Left forelimb (tissue), 1 donor: ENCODE measurements at places on chromosomes 5 and 9.

DNA sequence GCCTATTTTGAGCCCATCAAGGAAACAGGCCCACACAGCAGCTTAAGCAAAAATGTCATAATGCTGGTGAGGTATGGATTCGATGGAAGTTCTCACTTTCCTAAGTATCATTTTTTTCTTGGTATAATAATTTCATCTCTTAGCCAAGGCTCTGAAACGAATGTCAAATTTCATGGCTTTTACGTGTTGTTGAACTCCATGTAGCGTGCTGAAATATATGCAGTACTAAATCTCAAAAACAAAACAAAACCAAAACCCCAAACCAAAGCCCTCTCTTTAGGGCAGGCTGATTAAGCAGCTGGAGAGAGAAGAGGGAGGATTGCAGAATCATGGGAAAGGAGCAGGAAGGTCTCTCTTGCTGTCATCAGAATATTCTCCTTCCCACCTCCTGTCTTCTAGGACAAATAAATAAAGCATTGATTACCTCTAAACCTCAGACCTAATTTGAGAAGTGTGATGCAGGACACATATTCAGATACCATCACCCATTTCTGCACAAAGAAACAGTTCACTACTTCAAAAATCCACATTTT, 58.3 kb downstream of the TMEM174 start:
- no peak for DNase-seq

DNA sequence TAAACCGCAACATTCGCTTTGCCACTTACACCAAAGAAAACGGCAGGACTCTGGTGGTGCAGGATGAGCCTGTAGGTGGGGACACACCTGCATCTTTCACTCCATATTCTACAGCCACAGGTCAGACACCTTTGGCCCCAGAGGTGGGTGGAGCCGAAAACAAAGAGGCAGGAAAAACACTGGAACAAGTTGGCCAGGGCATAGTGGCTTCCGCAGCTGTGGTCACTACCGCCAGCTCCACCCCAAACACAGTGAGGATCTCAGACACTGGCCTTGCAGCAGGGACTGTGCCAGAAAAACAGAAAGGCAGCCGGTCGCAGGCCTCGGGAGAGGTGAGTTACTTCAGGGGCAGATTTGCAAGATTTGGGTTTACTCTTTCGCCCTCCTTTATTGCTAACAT, 33.8 kb downstream of the KDM3B start:
- DNase-seq = no peak

- no peak for DNase-seq
These were observed 629.3 kb upstream of the RGMB start for GRCh38 chr5:98144116-98144515.

GRCh38 chr5:87307796-87308423, 40.2 kb downstream of the RASA1 start:
- DNase-seq = no peak

DNA sequence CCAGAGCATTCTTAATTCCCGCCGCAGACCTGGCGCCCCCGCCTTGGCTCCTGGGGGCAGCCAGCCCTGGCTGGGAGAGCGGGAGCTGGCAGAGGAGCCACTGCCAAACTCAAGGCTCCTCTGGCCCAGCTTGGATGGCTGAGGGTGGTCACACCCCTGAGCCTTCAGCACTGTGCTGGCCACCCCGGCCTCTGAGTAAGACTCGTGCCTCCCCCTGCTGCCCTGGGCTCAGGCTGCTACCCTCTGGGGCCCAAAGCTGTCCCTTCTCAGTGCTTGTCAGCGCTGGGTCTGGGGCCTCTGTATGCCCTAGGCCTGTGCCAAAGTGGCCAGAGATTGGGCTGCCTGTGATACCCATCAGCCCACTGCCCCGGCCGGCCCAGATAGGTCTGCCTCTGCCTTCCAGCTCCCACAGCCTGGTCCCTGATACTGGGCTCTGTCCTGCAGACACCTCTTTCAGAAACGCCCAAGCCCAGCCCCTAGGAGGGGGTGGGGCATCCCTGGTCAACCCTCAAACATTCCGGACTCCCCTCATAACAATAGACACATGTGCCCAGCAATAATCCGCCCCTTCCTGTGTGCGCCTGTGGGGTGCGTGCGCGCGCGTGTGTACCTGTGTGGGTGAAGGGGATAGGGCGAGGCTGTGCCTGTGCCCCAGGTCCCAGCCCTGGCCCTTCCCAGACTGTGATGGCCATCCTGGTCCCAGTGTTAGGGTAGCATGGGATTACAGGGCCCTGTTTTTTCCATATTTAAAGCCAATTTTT, 4.4 kb upstream of the PRR7 start:
- no peak for DNase-seq

DNA sequence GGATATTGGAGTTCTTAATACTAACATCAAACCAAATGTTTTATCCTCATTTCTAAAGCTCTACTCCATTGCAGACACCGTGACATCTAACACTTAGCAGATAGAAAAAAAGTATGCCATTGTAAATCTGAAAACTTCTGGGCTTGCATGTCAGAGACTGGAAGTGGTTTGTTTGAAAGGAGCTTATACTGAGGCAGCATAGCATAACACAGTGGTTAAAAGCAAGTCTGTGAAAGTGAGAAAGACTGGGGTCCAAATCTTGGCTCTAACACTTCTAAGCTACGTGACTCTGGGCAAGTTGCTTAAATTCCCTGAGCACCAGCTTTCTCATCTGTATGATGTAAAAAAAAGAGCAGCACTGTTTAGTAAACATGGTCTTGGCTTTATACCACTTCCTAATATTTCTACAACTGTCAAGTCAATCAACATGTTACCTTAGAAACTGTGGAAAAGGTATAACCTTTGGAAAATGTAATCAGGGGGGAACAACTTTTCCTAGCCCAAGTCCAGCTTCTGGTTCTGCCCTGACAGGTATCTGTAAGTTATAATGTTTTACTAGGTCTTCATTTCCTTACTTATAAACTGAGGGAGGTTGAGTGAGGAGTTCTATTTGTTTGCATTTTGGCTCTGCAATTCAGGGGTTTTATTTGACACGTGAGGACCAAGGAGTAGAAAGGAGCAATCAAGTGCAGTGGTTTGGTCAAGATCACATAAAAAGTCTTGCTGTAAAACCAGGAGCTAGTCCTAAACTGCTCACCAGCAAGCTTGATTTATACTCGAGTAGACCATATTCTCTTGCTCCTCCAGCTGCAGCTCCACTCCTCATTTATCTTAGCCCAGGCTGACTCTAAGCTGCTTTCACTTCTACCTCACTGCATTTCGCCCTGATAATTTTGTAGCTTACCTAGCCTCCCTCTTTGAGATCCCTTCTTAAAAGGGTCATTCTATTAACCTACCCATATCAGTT, 541.0 kb downstream of the RAB3C start:
- DNase-seq = no peak

DNA sequence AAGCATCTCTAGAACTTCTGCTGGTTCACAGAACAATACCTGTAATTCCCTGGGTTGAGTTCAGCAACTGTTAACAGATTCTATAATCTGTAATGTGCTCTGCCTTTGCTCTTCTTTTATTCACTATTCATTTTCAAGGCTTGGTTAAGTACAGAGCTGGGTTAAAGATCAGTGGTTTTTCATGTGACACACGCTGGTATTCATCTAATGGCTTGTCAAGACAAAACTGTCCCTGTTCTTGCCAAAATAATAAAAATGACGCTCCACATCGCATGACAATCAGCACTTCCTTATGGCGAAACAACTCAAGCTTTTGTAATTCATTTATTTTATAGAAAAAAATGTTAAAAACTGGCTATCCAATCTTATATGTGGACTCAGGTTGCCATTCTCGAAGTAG, 137.9 kb downstream of the BNC2 start:
- DNase-seq = no peak

GRCh38 chr9:90521811-90522570, 120.6 kb downstream of the DIRAS2 start:
- DNase-seq = no peak

- no peak for DNase-seq
These were observed 133.6 kb downstream of the PTPRD start for GRCh38 chr9:10479172-10479571.

- DNase-seq = no peak
These were observed 117.4 kb downstream of the SMARCA2 start for GRCh38 chr9:2132484-2133082.

DNA sequence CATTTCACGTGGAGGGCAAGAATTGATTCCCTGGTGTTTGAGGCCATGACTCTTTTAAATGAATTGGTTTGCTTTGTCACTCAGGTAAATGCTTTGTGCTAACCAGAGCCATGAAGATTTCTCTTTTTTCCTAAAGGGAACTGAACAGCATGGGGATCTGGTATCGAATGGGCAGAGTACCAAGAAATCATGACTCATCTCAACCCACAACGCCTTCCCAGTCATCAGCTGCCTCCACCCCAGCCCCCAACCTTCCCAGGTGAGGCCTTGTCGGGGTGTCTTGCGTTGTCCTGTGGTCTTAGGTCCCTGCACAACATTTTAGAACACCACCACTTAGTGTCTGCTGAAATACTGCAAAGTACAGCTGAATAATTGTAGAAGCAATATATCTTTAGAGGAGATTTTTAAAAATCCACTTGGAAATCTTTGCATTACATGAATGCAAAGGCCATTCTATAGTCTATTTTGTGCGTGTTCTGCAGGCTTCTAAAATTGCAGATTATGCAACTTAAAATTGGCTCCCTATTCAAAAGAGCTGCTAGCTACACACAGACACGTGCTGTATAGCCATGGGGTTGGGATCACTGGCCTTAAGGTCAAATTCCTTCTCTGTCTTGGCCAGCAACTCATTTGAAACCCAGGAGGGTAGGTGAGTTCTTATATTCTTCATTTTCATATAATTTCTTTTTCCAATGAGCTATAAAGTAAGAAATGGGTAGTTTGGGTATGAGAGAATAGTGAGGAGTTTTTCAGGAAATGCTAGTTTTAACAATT, 69.0 kb downstream of the MVB12B start:
- no peak for DNase-seq

- no peak for DNase-seq
These were observed 232.3 kb downstream of the GAS1 start for GRCh38 chr9:86714999-86715398.

DNA sequence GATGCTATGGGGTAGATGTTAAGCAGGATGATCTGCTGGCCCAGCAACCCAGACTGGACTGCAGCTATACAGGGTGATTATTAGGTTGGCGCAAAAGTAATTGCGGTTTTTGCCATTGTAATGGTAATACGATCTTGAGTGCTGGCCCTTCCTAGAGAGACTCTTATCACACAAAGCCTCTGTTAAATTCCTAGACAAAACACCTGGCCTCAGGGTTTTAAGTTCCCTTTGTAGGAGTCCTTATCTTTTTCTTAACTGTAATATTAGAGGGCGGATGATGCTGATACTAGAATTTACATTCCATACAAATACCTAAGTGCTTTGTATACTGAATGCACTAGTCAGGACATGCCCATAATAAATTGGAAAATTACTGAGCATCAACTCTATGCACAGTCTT, 222.2 kb downstream of the NDUFS4 start:
- DNase-seq = no peak

GRCh38 chr5:72369711-72370110, 49.5 kb downstream of the PTCD2 start:
- DNase-seq = no peak

GRCh38 chr9:105994970-105995369, 300.6 kb downstream of the TMEM38B start:
- no peak for DNase-seq

DNA sequence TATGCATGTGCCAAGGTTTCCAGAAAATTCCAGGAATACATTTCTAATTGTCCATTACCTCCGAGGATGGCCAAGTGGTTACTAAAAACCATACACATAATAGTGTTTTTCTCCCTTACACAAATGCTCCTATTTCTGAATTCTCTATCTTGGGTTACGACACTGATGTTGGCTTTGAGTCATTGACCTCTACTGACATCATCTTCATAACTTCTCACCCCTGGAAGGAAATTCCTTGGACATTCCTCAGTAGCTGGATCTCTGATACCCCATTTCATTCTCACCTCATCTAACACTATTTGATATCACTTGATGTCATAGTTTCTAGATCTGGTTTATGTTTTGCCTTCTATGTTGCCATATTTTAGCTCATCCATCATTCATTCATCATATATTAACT, 287.2 kb downstream of the CTNND2 start:
- no peak for DNase-seq

GRCh38 chr5:177576169-177576568, 15.8 kb upstream of the TMED9 start:
- no peak for DNase-seq

- no peak for DNase-seq
These were observed 477.1 kb downstream of the PDE4D start for GRCh38 chr5:59416451-59416850.

DNA sequence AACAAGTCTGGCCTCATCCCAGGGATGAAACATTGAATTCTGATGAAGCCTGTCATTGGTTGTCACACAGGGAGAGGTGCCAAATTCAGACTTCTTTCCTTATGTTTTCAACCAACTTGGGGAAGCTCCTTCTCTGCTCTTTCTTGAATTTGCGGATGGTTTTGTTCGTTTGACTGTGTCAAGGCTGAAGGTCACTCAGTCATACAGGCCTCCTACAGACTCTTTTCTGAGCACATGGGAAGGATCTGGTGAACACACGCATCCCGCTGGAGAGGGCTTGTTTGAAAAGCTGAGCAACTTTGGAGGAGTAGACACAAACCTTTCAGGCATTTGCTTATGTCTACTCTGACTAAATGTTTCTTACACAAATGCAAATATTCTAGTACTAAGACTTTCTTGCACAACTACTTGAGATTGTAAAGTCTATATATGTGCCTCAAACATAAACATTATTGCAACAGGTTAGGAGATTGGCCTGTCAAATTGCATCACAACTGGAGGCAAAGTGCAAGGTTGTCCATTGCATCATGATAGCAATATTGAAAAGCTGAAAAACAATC, 151.5 kb upstream of the NR3C1 start:
- DNase-seq = no peak

- DNase-seq = no peak
These were observed 23.7 kb downstream of the PIP5K1B start for GRCh38 chr9:68728731-68729130.

DNA sequence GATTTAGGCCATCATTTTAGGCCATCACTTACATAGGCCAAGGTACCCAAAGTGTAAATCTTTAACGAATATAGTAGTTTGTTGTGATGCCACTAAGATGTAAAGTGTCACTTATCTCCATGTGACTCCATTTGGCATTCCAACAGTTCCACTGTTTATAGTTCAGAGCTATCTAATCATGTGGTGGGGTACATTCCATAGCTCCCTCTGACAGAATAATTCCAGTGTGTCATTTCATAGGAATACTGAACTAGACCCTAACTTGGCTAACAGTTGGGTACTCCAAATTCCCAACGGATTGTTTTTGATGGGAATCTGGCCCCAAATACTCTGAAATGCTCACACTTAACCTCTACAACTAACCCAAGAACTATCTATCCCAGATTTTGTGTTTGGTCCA, 76.7 kb upstream of the FST start:
- DNase-seq = no peak

- DNase-seq = no peak
These were observed 42.3 kb upstream of the SMAD5 start for GRCh38 chr5:136090319-136090718.

GRCh38 chr9:114504341-114505186, 709 bp downstream of the WHRN start:
- peak; percentile 83 for DNase-seq

DNA sequence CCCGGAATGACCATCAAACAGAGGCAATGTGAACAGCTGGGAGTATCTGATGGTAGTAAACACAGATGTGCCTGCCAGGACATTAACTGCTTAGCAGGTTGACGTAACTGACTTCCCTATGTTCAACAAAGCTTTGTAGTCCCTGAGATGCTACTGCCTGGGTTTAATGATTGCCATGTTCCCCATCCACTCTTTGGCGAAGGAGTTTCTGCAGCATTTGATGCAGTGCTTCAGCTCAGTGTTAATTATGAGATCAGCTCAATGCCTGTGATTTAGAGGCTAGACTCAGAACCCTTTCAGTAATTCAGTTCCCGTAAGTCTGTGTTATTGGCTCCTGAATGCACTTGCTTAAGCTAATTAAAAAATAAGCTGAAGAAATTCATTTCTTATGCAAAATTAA, 547.3 kb upstream of the ZNF608 start:
- DNase-seq = no peak
